Fibroblast of lung (primary cell): ENCODE measurements at places on chromosomes 16 and 17.
A peak's percentile ranks its signal among the peaks of the same experiment; 100 is the strongest.

DNA sequence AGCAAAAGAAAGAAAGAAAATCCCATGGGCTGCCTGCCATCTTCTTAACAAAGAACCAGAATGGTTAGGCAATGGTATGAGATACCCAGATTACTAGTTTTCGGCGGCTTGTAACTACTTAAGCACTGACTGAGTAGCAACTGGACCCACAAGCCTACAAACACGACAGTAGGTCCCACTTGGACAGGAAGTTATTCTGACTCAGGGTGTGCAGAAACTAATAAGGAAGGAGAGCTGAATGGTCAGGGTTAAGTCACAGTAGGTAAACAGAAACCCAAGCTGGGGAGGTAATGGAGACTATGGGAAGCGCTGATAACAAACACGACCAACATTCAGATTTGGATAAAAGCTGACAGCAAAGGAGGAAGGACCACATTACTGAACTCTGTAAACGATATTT lies 10.4 kb upstream of the HLF start:
- no peak for DNase-seq

DNA sequence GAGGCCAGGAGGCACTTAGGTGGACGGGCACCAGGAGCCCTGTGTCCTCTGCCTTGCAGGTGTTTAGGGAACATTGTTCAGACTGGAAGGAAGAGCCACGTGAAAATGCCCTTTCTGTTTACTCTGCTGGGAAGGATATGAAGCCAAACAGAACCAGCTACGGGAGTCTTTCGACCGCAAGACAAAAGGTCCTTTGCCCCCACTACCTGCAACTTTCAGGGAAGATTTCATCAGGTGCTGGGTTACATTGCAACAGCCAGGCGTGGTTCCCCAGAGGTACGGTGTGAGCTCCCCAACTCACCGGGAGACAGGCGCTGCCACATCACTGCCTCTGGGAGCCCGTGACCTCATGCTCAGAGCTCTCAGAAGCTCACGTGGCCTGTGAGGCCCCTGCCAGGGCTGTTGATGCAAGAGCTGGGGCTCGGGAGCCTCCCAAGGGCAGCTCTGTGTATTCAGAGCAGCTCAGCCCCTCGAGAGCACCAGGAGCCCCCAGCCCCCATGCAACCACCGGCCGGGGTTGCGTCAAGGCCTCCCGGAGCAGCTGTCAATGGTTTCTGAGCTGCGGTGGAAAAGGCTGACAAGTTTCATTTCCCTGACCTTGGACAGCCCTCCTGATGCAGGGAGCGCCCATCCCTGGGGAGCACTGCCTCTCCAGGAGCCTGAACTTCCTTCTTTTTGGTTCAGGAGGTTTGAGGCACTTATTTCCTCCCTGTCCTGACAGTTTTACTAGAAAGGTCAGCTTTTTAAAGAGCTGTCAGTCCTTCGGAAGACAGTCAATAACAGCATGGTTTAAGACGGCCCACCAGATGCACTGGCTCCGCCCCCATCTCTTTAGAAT lies 42.1 kb downstream of the TBC1D16 start:
- peak; percentile 98 for DNase-seq

- DNase-seq = peak; percentile 19
Measured at GRCh38 chr17:55005520-55005919, 37.0 kb downstream of the STXBP4 start.

- DNase-seq = no peak
Measured at GRCh38 chr17:33124185-33124584, 132.5 kb downstream of the SPACA3 start.

DNA sequence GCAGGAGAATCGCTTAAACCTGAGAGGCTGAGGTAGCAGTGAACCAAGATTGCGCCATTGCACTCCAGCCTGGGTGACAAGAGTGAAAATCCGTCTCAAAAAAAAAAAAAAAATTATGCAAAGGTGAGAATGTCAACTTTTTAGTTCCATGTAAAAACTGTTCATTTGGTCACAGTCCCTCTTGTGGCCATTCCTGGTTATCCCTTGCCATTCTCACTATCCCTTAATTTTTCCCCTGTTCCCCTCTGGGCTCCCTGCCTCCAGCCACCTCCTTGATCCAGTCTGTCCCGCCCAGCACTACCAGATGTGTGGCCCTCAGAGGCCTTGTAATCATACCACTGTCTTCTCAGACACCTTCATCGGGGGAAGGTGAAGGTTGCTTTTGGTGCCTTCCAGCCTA lies 23.4 kb downstream of the DCAF7 start:
- DNase-seq = no peak

DNA sequence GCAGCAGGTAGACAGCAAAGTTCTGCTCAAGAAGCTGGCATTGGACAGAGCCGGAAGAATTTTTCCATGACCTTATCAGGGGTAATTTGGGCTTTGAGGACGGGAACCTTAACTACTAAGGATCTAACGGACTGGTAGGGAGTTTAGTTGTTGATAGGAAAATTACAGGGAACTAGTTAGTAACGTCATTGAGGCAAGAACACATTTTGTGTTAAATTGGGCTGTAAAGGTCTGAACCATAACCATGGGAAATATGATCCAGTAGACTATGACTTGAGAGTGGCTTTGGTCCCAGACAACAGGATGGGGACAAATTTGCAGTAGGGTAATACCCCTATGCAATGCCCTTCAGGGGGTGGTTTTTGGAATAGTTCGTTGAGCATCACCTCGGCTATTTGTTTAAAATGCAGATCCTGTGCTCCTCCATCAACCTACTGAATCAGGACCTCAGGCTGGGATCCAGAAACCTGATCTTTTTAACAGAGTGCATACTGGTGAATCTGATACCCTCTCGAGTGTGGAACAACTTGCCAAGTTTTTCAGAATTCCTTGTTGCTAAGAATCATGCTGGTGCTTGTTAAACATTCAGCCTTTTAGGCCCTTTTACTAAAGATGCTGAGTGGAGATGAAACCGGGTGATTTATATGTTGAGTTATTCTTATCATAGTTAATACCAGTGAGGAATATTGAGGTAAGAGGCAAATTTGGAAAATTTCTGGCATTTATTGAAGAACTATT lies 255.1 kb downstream of the MAP2K6 start:
- DNase-seq = no peak

- DNase-seq = no peak
Measured at GRCh38 chr16:1435921-1436697, 5.2 kb downstream of the PERCC1 start.

GRCh38 chr16:81730090-81731051 lies 48.7 kb upstream of the PLCG2 start:
- DNase-seq = peak; percentile 80

DNA sequence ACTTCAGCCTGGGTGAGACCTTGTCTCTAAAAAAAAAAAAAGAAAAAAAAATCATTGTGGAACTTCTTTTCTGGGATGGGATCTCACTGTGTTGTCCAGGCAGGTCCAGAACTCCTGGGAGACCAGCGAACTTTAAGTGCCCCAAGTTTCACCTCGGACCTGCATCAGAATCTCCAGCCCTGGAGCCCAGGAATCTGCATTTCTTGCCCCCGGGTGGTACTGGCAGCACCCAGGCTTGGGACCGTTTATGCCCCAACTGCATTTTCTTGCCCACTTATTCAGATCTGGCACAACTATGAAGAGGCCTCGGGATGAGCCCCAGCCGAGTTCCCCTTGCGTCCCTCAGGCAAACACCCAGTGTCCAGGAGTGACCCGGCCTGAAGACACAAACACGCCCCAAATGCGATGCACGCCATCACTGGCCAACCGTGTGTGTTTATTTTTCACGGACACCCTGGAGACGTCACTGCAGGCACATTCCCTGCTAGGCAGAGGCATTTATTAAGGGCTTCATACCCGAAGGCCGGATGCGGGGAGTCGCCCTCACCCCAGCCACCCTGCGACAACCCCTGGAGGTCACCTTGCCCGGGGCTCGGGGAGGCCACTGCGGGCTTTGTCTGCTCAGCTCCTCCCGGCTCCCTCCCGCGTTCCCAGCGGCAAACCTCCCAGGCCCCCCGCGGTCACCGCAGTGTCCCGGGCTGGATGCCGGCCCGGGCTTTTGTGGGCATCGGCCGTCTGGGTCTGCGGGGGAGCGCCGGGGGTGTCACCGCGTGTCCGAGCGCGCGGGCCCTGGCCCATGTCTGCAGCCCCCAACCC lies 684 bp upstream of the SPIRE2 start:
- peak; percentile 60 for DNase-seq

- DNase-seq = no peak
Measured at GRCh38 chr17:76986365-76986764, 118.2 kb downstream of the MGAT5B start.

DNA sequence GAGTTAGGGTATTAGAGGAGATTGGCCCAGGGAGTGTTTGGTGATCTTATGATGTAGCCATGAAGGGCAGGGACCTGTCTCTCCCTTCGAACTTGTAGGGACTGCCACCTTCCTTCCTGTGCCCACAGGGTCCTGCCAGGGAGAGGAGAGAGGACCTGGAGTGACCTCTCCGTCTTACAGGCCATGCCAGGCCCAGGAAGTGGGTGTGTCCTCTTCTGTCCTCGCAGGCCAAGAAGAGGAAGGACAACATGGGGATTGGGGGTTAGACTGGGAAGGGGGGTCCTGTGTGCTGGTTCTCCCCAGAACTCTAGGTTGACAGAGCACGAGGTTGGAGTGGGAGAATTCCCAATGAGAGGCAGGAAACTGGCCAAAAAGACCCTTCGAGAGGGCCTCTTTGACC lies 43.4 kb upstream of the TAC4 start:
- no peak for DNase-seq

GRCh38 chr17:12538003-12538402 lies 127.7 kb upstream of the MYOCD start:
- DNase-seq = no peak

DNA sequence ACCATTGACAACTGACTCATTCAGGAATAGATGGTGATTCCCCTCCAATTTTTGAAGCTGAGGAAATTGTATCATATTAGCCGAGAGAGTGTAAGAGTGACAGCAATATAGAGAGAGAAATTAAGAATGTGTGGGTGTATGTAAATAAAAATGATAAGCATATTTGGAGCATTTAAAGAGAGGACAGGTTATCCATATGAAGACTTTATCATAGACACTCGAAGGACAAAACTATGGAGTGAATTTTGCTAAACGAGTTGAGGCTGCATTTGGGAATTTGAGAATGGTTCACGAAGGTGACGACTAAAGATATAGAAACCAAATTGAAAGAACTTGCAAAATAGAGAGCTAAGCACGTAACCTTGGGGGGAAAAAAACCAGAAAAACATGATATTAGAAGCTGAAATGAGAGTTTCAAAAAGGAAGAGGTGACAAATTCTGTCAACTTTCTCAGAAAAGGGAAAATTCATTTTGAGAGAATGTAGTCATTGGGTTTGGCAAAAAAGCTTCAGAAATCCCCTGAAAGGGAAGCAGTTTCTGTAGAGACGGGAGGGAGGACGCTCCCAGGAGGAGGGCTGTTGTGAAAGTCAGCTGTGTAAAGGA lies 129.7 kb downstream of the KCNJ2 start:
- DNase-seq = no peak

GRCh38 chr17:81927653-81928543 lies at the start of gene MAFG:
Gene MAFG, minus strand, starts transcription at chr17:81927735. Its CDS starts 4,550 bp downstream, at chr17:81923185.
- peak; percentile 89 for DNase-seq

- peak; percentile 27 for DNase-seq
Measured at GRCh38 chr17:40471846-40472732, 28.8 kb downstream of the IGFBP4 start.

GRCh38 chr16:85369741-85370528 lies 243.2 kb upstream of the GSE1 start:
- no peak for DNase-seq

DNA sequence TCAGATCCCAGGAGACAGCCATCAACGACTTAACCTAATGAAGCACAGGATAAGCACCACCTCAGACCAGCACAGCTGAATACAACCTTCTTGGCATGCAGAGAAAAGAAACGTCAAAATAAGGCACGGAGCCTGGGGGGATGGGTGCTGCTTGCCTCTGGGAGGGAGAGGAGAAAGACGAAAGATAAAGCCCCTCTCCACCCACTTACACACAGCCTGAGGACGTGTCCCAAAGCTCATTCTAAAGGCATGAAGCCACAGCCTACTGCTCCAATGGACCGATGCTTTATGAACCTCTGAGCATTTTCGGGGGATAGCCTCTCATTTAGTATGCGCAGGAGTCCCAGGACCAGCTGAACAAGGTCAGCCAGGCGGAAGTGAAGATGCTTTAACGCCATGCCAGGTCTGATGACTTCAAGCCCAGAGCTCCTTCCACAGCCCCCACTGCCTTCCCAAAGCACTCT lies 31.1 kb downstream of the ST3GAL2 start:
- DNase-seq = no peak

GRCh38 chr16:81940781-81941560 lies 70.3 kb downstream of the SDR42E1 start:
- DNase-seq = peak; percentile 73

DNA sequence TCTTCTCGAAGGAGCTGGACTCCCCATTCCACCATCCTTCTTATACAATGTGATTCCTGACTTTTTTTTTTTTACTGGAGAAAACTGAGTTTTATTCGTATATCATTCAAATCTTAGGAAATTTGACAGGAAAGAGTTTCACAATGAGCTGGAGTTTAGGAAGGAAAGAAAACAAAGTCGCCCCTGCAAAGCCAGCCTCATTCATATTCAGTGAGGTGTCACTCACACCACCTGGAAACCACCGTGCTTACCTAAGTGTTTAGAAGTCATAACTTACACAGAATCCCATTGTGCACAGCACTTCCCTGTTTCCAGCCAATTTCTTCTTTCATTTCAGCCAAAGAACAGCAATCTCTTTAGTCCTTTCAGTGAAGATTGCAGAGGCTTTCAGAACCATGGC lies 90.3 kb upstream of the CHMP6 start:
- DNase-seq = no peak

DNA sequence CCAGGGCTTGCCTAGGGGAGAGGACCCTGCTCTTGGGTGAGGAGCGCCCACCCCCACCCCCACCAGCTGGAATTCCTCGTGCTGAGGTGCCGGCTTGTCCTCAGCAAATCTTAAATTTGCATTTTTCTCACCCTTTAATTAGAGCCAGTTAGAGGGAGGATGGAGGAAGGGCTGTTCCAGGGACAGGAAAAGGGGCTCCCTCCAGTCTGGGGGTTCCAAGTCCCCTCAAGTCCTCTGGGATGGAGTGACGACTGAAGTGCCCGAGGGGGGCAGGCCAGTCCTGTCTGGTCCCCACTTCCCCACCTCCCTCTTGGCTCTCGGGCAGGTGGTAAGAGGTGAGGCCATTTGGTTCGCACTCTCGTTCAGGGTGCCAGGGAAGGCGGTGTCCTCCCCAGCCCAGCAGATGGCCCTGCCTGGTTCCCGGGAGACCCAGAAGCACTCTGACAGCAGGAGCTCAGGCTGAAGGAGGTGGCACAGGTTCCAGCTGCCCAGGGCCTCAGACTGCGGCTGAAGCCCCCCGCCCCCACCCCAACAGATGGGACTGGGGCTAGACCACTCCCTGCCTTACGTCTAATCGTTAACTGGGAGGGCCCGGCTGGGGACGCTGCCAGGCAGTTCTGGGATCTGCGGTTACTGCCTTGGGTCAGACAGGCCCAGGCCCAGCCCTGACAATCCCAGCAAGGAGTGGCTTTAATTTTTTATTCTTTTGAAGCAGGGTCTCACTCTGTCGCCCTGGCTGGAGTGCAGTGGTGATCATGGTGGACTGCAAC lies 2.2 kb downstream of the RAB26 start:
- peak; percentile 66 for DNase-seq

GRCh38 chr17:27593232-27593856 lies 37.6 kb upstream of the LGALS9 start:
- no peak for DNase-seq

GRCh38 chr16:75044800-75045361 lies 46.1 kb downstream of the ZNRF1 start:
- DNase-seq = peak; percentile 59

- DNase-seq = no peak
Measured at GRCh38 chr17:74618451-74618850, 5.1 kb downstream of the CD300E start.
